Stimulated activated CD8-positive, alpha-beta memory T cell treated with anti-CD3 and anti-CD28 coated beads, Interleukin-4, amount 100 ng/mL, for 4 hours (primary cell): ENCODE measurements at places on chromosomes 13 and 19.
A peak's percentile ranks its signal among the peaks of the same experiment; 100 is the strongest.

DNA sequence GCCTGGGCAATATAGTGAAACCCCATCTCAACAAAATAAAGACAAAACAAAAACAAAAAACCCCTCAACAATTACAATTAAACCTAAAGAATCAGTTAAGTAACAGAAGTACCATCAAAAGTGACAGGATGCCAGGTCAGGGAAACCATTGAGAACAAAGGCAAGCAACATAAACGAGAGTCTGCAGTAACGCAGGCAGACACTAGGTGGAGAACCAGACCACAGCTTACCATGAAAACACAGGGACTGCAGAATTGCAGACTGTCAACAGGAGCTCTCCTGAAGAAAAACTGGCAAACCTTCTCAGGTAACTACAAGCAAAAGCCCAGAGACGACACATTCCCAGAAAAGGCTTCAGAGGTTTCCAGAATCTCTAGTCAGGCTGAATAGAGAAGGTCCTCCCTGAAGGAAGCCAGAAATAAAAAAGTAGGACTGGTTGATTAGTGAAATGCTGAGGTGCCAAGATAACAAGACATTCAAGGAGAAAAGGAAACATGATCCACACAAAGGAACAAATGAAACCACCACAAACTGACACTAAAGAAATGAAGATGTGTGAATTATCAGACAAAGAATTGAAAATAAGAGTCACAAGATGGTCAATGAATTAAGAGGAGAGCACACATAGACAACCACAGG, 2.2 kb upstream of the ZNF665 start:
- DNase-seq: peak; percentile 49

GRCh38 chr13:31433746-31434145, 234.0 kb downstream of the B3GLCT start:
- no peak for DNase-seq

- no peak for DNase-seq
Observed at GRCh38 chr13:104980586-104980985, 1554.9 kb downstream of the EFNB2 start.

DNA sequence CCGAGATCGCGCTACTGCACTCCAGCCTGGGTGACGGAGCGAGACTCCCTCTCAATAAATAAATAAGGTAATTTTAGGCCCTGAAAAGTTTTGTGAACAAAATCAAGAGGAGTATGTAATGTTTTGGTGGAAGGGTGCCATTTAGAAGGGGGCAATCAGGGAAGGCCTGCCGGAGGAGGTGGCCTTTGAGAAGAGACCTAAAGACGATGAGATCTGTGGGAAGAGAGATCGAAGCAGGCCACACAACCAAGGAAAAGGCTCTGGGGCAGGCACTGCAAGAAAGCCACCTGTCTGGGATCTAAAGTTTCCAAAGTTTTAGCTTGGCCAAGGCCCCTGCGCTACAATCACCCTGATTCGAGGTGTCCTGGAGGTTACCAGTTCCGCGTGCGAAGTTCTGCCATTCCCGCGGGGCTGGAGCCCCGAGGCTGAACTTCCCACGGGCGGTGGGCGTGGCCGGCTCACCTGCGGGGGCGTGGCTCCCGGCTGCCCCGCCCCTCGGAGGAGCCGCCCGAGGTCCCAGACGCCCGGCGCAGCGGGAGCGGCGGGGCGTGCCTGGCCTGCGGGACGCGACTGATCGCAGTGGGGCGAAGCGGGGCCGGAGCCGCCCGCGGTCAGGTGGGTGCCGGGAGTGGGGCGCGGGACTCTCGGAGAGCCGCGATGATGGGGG, at the start of gene KLC3:
KLC3 (plus strand) TSS at position 519 of the 667 bp plus-strand sequence. CDS start 4,792 bp downstream, outside the sequence.
- DNase-seq: no peak

- DNase-seq: no peak
Observed at GRCh38 chr19:50801107-50801506, 10.9 kb downstream of the ACP4 start.

DNA sequence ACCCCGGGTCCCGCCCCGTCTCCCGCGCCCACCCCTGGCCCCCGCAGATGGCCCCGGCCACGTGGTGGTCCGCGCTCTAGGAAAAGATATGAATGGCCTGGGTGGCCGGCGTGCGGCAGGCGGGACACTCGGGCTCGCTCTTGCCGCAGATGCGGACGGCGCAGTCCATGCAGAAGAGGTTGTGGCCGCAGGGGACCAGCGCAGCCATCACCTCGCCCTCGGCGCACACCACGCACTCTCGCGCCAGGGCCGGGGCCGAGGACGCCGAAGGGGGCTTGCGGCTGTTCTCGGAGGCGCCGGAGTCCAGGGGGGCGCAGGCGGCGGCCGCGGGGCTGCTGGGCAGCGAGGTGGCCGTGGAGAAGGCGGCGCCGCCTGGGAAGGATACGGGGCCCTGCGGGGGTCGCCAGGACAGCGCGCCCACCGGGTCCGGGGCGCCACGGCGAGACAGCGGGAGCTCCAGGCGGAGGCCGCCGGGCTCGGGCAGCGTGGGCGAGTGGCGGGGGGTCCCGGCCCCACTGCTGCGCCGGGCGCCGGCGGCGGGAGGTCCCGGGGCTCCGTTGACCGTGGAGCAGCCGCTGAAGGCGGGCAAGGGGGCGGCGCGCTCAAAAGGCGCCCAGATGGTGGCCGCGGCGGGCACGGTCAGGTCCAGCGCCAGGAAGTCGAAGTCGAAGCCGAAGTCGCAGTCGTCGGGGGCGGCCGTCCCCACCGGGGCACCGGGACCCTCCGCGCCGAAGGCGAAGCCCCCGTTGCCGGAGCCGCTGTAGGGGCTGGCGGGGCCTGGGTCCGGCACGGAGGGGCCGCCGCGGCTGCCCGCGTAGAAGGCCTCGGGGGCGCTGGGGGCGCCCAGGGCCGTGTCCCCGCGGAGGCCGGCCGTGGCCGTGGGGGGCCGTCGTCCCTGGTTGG, 12.4 kb downstream of the MEX3D start:
- no peak for DNase-seq
